KBM-7 (cell line): ENCODE measurements at places on chromosomes 7 and 10.
A peak's percentile ranks its signal among the peaks of the same experiment; 100 is the strongest.

DNA sequence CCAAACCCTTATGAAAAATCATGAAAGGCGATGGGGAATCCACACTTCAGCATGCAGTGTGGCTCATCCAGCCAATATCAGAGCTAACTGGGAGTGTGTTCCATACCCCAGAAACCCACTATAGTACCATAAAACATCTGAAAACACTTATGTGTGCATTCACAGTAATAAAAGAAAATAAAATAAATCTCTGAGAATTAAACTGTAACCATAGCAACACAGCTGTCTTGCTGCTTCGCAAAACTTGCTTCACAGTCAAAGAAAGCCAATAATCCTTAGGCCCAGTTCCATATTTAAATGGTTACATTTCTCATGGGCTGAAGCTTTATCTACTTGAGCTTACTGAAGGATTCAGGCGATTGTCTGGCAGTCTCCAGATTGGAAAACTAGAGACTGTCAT lies 19.9 kb upstream of the POLR1F start:
- DNase-seq, result no peak

DNA sequence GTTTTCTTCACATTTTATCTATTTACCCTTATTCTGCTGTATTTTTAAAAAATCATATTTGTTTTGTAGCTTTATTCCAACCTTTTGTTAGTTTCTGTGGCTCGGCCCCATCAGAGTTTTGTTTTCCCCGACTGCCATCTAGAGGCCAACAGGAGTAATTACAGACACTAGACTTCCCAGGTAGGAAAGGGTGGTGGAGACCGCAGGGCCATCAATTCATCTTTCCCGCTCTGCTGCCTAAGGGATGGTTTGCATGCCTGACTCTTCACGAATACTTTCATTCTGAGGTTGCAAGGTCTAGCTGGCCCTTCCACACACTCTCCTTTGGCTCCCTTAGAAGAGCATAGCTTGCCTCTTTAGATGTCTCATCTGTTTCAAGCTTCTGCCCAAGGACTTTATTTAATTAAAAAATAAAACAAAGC lies 38.3 kb downstream of the LYZL2 start:
- DNase-seq, result peak; percentile 64

DNA sequence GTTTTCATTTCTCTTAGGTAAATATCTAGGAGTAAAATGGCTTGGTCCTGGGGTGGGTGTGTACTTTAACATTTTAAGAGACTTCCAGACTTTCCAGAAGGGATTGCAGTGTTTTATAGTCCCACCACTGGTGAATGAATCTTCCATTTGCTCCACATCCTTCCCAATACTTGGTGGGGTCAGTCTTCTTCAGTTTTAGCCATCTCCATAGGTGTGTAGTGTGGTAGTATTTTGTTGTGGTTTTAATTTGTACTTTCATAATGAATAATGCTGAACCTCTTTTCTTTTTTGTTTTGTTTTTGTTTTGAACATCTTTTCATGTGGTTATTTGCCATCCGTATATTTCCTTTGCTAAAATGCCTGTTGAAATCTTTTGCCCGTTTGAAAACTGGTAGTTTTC lies 86.4 kb downstream of the ANKRD61 start:
- no peak for DNase-seq

DNA sequence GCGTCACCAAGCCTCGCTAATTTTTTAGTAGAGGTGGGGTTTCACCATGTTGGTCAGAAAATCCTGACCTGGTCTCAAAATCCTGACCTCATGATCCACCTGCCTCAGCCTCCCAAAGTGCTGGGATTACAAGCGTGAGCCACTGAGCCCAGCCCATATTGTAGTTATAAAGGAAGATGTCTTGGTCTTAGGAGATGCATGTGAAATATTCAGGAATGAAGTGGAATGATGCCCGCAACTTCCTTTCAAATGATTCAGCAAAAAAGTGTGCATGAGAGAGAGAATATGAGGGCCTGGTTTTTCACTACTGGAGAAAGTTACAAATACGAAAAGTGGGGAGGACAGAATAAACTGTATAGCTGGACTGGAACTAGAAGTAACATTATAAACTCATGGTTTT lies 15.9 kb downstream of the TMEM209 start:
- no peak for DNase-seq

GRCh38 chr7:7201578-7202374 lies 19.4 kb downstream of the C1GALT1 start:
- DNase-seq, result peak; percentile 47

GRCh38 chr10:110893559-110894179 lies 21.9 kb downstream of the PDCD4 start:
- peak; percentile 68 for DNase-seq

DNA sequence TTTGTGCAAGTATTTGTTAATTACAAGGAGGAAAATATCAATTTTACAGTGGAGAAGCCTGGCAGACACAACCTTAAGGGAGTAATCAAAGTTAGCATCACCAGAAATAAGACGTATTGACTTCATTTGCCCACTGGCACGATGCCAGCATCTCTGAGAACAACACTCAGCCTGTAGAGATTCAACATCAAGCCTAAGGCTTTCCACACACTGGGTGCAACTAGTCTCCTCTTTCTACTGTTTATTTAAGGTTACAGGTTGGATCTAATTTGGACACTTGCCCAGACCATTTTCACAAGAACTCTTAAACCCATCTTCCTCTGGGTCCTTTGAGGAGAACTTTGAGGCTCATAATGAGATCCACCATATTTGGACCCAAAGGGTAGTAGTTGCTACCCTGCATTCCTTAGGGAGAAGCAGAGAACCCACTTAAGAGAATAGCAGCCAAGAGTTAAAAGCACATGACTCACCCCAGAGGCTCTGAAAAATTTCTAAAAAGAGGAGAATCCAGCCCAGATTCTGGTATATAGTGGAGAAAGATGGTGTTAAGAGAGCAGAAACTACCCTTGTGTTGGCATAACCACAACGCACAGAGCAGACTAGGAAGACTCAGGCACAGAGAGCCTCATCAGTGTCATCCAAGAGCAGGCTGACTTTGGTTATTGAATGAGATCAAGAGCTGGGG lies 97.3 kb downstream of the CCDC71L start:
- DNase-seq, result no peak

DNA sequence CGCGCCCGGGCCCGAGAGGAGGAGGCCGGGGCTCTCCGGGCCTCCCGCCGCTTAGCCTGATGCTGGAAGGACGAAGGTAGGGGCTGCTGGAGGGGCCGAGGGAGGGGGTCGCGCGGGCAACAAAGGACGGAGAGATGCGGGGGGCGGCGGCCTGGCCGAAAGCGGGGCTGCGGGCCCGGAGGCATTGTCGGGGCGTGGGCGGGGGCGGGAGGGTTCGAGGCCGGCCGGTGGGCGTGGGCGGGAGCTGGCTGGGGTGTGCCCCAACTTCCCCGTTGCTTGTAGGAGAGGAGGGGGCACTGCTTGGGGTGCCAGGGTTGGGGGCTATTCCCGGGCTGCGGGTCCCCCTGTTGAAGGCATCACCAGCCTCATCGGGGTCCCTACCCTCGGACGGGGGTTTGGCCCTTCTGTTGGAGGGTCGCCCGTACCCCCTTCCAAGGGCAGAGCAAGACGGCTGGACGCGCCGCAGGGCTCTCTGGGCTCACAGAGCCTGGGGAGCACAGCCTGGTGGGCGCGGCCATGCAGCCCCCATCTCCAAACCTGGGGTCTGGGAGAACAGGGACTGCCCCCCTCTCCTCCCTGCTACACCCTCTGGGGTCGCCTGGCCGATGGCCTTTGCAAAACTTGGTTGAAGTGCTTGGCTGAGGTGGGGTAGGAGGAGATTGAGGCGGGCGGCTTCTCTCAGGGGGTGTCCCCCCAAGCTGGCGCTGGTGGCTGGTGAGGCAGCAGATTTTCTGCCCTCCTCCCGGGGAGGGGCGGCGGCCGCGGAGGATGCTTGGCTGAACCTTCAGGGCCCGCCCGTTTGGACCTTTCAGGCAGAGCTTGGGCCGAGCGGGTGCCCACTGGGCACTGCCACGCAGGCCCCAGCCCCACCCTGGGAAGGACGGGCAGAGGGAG lies 699 bp downstream of the CLIP2 start:
- no peak for DNase-seq

GRCh38 chr7:117383483-117384189 lies 43.7 kb downstream of the ASZ1 start:
- no peak for DNase-seq

DNA sequence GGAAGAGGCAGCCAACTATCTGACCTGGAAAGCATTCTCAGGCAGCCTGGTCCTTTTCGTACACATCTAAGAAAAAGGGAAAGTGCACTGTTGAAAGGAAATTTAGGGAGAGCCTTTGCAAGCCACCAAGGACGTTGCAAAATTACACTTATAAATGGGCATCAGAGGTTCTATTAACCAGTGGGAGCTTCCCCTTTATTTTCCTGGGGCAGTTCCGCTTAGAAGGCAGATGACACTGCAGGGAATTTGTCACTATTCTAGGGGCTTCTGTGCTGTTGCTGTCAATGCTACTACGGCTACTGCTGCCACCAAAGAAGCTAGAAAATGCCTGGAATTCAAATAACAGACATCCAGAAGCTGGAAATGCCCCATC lies 79.6 kb upstream of the AUTS2 start:
- no peak for DNase-seq

GRCh38 chr7:20275637-20276036 lies 55.1 kb upstream of the ITGB8 start:
- no peak for DNase-seq
